ENCODE measurements at places on chromosomes 12 and 14.

DNA sequence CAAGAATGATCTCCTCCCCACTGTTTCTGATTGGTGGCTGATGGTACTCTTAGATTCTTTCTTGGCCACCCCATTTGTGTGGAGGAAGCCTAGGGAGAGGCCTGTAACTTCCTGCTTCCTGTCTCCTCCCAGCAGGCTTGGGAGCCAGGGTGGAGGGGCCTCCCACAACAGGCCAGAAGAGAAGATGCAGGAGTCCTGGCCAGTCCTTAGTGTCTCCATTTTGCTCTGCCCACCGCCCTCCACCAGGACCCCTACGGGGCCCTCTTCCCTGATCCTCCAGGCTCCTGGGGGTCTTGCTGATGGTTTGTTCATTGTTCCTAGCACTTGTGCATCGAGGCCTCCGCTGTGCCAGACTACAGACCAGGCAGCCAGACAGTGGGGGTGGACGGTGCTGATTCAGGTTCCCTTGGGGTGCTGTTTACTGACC is 6.8 kb downstream of the TSPAN9 start:
- no peak for DNase-seq

- DNase-seq, result peak; percentile 12
Measured at GRCh38 chr12:57764662-57765002, 2.2 kb downstream of the CYP27B1 start.

GRCh38 chr12:1844223-1844622 is 23.9 kb downstream of the LRTM2 start:
- DNase-seq, result no peak

- no peak for DNase-seq
Measured at GRCh38 chr12:31586728-31587127, 4.2 kb downstream of the DENND5B start.

DNA sequence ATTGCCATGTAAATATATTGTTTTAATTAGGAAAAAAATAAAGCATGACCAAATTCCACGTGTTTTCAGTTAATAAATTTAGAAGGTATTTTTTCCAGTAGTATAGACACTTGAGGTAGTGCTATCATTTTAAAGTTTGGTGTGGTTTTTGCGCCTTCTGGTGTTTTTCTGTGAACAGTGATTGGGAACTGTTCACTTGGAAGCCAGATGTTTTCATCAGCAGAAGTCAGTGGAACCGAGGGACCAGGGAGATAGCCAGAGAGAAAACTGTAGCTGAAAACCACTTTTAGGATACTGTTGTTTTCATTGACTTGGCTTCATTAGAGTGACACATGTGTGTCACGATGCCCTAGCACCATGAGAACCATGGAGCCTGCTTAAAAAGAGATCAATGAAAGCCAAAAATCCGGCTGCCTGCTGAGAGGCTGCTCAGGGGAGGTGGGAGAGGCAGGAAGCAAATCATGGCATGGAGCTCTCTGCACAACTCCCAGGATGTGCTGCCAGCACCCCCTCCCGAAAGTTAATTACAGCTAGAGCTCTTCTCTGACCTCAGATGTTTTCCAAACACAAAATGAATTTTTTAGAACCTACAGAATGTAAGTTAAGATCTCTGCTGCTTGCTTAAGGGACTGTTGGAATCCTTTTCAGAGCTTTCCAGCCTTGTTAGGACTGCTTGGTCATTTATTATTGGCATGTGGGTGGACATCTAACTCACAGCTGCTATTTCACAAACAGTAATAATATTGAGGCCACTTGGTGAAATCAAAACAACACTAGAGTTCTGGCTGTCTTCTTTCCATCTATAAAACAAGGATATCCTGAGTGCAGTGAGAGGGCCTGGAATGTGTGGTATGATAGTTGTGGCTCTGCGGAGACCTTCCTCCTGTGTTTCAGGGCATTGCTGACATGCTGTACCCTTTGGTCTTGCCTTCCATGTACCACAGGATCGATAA is 192.3 kb downstream of the ANO4 start:
- DNase-seq, result no peak

Data from hematopoietic multipotent progenitor cell treated with erythropoietin and hydrocortisone succinate and interleukin-3 and kit ligand, for 4 days (in vitro differentiated cells).